ENCODE measurements at places on chromosomes 16 and 17.

- peak; percentile 65 for DNase-seq
Measured at GRCh38 chr16:81539009-81539758, 94.6 kb downstream of the CMIP start.

DNA sequence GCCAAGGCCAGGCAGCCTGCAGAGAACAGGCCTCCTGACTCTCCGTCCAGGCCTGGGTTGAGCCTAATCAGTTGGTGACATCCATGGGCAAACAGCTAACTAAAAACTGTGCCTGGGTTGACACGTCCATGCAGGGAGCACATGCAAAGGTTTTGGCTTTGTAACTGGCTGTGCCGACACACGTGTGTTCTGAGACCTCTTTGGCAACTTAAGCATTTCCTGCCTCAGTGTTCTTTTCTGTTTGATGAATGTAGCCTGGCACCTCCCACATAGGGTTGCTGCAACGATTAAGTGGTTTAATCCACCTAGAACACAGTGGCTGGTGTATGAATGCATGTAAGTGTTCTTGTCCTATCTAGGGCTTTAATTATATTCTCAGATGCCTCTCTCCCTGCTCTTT is 3.2 kb downstream of the BCO1 start:
- no peak for DNase-seq

- no peak for DNase-seq
Measured at GRCh38 chr17:40374821-40375498, 10.4 kb upstream of the GJD3 start.

- no peak for DNase-seq
Measured at GRCh38 chr16:88347656-88348376, 34.9 kb upstream of the ZNF469 start.

- DNase-seq, result no peak
Measured at GRCh38 chr16:22843856-22844255, 29.9 kb downstream of the HS3ST2 start.

DNA sequence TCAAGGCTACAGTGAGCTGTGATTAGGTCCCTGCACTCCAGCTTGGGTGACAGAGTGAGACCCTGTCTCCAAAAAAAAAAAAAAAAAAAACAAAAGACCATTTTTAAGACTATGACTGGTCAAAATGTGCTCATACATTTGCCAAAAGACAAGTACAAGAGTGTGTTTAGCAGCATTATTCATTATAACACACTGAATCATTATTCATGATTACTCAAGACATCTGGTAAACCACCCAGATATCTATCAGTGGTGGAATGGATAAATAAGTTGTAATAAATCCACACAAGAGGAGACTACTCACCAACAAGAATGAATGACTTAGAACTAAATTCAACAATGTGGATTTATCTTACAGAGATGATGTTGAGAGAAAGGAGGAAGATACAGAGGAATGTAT is 716.3 kb downstream of the MAF start:
- no peak for DNase-seq

DNA sequence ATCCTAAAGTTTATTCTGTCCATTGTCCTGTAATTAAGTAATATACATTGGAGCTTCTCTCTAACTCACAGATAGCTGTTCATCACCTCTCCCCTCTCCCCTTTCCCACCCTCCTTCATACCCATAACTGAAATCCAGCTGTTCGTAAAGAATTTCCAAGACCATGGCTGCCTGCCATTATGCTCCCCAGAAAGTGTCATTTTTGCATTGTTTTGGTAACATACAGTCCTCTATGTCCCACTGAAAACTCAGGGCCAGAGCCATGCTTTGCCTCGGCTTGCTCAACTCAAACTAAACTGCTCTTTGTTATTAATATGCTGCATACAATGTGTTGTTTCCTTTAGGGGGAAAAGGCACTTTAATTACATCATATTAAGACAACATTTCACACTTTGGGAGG is 132.0 kb downstream of the MRTFB start:
- no peak for DNase-seq

- no peak for DNase-seq
Measured at GRCh38 chr16:47262938-47263337, 119.2 kb upstream of the NETO2 start.

- no peak for DNase-seq
Measured at GRCh38 chr17:44147812-44148211, 6.1 kb downstream of the HROB start.

- DNase-seq, result no peak
Measured at GRCh38 chr16:58249388-58249779, 45.4 kb downstream of the PRSS54 start.

DNA sequence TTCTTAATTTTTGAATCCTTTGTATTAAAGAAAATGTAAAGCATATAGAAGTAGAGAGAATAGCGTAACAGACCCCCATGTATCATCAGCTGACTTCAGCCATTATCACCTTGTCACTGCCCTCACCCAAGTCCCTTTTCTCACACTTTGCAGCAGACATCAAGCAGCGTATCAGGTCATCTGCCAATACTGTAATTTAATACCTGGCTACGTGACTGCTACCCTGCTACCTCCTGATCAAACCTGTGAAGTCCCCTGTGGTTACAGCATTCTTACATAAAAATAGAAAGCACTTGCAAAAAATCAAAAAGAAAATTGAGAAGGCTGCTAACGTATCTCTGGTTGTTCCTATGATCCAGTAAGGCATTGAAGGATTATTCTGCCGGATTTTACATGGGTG is 96.4 kb downstream of the PLCG2 start:
- DNase-seq, result no peak

DNA sequence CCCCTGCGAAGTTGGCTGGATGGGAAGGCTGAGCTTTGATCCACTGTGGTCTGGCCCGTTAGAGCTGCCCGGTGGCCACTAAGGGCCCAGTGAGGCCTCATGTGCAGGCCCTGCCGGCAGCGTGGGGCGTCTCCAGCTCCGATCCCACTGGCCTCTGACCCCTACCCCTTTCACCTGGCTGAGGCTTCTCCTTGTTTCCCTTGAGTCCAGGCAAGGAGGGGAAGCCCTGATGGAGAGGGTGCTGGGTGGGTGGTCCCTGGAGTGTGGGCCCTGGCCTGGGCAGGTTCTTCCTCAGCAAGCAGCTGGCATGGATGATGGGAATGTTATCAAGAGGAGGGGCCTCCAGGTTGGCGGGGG is 356.8 kb downstream of the SEC14L1 start:
- no peak for DNase-seq

GRCh38 chr17:82092628-82092994 is 5.4 kb downstream of the FASN start:
- no peak for DNase-seq

- peak; percentile 84 for DNase-seq
Measured at GRCh38 chr17:47205419-47205963, 3.7 kb upstream of the MYL4 start.

GRCh38 chr17:16217002-16217635 is at the start of gene PIGL:
Gene PIGL (plus strand): TSS chr17:16217210. CDS start chr17:16217227, 17 bp downstream.
- DNase-seq, result peak; percentile 92

DNA sequence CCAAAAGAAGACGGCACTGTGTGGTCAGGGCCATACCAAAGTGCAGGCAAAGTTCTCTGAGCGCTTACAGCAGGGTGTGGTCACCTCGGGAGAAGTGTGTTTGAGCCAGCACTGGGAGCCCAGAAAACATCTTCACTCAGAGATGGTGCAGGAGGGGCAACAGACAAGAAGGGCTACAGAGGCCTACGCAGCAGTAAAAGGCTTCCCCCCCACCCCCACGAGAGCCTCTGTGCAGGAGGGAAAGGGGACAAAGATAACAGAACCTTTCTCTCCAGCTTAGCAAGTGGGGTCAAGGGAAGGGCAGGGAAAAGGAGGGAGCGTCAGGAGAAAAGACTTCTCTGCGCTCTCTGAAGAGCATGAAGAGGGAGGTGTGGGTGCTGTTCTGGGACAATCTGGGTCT is 2.8 kb downstream of the VAT1 start:
- DNase-seq, result peak; percentile 55

- no peak for DNase-seq
Measured at GRCh38 chr17:75144816-75145512, 9.3 kb downstream of the JPT1 start.

DNA sequence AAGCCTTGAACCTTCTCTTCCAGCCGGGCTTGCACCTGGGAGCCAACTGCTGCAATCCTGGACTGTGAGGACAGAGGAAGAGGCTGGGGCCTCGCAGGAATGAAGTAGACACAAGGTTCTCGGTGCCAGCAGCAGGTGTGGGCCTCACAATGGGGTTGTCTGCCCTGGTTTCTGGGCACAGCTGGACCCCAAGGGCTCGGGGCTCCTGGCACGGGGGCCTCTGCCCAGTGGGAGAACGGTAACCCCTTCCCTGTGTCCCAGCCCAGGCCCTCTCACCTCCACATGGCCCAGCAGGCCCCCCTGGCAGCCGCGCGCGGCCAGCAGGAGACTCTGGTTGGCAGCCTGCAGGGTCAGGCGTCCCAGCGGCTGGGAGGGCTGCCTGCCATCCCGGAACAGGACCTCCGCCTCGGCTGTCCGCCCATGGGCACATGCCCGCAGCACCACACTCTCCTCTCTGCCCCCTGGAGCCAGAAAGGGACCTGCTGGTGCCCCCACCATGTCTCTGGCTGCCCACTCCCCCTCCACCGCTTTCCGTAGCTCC is 46.9 kb downstream of the RMI2 start:
- DNase-seq, result no peak

DNA sequence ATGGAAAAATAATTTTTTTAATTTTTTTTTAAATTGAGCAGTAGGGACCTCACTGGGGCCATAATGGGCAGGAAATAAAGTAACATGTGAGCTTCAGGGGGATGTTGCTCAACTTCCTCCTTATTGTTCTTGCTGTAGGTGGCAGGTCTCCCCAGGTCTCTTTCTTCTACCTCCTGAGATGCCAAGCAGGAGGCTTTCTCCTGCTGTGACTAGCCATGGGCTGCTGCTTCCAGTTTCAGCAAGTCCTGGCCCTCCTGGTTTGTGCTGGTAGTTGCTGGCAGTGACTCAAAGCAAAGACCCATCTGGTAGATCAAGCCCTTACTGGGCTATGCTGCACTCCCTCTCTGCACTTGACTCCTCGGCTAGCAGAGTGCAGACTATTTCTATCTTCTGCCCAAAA is 2.3 kb downstream of the DPEP2NB start:
- DNase-seq, result no peak

- DNase-seq, result no peak
Measured at GRCh38 chr16:56995136-56995805, 5.9 kb downstream of the NLRC5 start.

- DNase-seq, result no peak
Measured at GRCh38 chr16:8585041-8585440, 5.3 kb downstream of the TMEM114 start.

DNA sequence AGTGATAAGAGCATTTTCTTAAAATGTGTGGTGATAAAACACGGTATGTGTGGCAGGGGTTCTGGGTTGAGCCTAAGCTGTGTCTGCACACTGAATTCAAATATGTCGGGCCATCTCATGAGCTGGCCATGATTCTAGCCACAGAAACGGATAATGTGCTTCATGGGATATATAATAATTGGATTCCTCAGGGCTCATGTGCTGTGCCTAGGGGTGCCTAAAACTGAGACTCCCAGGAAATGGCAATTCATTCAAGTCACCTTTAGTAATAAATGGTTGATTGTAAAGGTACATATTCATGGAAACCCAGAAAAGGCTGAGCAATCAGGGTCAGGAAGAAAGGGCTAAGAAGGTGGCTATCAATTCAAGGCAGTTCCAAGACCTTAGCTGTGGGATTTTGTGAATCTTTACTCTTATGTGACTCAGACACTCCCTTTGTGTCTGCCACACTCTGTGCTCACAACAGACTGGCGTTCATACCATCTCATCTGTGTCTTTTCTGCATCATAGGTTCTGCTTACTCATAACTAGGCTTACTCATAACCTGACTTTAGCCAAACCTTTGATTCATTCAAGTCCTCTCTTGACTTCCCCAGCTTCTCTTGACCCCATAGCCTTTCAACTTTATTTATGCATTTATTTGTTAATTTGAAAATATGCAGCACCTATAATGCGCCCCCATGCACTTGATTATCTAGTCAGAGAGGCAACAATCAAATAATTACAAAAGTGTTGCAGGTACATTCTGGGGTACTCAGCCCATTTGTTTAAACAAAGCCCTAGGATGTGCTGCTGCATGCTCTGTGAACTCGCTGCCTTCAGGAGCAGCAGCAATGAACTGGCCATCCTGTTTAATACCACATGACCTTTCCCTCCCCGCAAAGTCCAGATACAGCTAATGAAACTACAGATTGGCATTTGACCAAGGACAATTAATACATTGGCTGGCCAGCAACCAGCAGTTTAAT is 28.4 kb upstream of the MED13 start:
- DNase-seq, result peak; percentile 81

DNA sequence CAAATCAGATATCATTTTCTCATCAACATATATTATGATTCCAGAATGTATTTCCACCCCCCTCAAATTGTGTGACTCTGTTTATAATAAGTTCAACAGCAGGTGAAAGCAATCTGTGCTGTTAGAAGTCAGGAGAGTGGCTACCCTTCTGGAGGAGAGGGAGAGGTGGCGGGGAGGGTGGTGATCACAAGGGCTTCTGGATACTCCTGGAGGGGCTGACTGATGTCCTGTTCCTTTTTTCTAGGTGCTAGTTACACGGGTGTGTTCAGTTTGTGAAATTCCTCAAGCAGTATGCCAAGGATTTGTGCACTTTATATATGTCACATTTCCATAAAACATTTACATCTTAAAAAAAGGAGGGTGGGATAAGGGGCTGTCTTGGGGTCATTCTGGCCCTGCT is 119.1 kb downstream of the IRF8 start:
- no peak for DNase-seq

DNA sequence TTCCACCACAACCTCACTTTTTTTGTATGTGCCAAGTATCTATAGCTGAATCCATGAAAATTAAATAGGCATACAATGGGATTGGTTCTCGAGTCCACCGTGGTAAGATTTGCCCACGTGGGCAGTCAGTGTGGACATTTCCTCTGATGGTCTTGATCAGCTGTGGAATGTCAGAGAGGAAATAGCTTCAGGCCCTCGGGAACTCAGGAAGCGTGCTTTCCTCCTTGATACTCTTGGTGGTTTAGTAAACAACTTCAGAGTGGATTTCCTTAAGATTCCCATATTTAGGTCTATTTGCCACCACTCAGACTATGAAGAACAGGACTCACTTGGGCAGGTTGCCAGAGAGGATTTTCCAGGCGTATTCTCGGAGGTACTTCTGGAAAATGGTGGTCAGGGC is 152.5 kb downstream of the VPS53 start:
- no peak for DNase-seq

- DNase-seq, result peak; percentile 27
Measured at GRCh38 chr17:75153780-75154194, 525 bp downstream of the JPT1 start.

DNA sequence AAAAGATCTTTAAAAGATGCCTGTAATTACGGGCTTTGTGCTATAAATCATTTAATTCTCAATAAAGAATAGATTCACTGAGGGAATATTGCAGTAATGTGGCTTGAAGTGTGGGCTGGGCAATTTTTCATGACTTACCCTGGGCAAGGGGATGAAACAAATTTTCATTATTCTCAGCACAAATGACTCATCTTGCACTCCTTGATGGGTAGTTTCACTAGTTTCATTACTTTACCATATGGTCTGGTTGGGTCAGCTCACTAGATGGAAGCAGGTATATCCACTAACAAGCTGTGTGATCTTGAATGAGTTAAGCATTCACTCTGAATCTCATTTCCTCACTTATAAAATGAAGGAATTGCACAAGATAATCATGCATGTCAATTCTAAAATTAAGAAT is 234.3 kb downstream of the ABCC12 start:
- DNase-seq, result no peak

- no peak for DNase-seq
Measured at GRCh38 chr17:49337884-49338283, 24.2 kb downstream of the ZNF652 start.

GRCh38 chr17:49935526-49936210 is 33.3 kb upstream of the DLX4 start:
- DNase-seq, result no peak
